ENCODE measurements at places on chromosomes 5 and 9.

DNA sequence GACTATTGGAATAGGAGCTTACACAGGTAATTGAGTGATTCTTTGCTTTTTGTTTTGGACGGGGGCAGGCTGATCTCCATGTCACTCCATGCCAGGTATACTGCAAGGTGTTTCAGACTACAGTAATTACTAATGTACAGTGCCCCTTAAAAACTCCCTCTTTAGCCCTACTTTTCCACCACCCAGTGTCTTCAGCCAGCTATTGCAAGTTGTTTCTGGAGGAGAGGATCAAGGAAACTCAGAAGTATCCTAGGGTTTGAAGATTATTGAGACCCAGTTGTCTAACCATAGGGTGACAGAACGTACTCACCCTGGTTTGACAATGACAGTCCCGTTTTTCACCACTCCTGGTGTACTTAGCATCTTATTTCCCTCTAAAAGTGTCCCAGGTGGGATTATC, 13.4 kb downstream of the CFAP95 start:
- no peak for DNase-seq

DNA sequence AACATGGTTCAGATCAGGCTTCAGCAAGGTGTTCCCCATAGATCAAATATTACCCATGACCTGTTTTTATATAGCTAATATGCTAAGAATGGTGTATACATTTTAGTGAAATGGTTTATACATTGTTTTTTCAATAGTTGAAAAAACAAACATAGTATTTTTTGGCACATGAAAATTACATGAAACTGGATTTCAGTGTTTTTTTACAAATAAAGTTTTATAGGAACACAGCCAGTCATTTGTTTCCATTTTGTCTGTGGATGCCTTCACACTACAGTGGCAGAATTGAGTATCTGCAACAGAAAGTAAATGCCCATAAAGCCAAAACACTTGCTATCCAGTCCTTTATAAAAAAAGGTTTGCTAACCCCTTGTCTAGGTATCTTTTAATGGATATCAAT, 134.5 kb upstream of the TNFAIP8 start:
- no peak for DNase-seq

GRCh38 chr9:13555516-13555915, 276.0 kb upstream of the MPDZ start:
- DNase-seq, result no peak

DNA sequence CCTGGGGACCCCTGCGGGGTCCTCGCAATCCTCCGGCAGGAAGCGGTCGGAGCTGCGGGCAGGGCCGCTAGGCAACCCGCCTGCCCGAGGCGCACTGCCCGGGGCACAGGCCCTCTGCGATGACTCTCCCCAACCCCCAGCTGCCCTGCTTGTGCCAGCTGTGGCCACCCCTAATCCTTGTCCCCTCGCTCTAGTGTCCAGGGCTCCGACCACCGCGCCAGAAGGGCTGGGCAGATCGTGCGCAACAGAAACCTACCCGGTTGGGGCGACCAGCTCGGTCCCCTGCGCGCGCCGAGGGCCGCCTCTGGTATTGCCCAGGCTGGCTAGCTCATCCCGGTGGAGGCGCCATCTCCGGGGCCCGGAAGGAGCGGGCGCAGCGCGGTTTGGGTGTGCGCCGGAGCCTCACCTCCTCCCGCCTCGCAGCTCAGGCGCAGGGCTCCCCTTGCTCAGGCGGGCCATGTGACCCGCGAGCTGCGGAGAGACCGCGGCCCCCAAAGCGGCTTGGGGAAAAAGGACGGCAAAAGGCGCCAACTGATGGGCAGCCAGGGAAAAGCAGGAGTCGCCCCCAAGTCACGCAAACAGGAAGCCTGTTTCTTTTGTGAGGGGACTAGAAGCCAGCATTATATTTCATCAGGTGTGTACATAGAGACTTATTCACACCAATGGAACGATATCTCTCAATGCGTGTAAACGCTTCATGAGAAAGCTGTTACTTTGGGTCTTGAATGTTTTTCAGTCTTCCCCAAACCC, 46.8 kb upstream of the RNF20 start:
- DNase-seq, result peak; percentile 80

- DNase-seq, result no peak
Measured at GRCh38 chr9:90813523-90813922, 11.9 kb downstream of the SYK start.

DNA sequence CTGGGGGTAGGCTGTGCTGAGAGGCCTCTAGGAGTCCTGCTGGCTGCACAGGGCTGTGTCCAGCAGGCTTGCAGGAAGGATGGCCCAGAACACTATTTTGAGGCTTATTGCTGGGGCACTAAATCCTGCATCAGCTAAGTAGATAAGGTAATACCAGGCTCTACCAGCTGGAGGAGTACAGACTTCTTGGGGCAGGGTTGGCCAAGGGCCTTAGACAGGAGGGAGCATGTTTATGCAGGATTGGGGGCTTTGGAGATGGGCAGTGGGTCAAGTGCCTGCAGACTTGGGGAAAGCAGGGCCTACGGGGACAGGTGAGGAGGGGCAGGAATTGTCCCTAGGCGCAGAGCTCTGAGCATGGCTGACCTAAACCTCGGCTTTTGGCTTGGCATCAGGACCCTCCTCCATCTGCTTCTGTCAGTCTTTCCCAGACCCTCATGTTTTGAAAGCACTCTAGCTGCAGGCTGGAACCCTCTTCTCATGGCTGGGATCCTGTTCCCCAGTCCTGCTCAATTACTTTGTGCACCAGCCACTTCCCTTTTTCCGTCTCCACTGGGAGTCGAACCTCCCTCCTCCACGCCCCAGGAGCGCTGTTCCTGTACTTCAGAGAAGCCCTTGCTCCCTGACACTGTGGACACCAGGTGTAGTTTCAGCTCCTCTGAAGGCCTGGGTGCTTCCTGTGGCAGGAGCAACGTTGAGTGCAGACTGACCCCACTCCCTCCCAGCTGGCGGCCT, 61.0 kb upstream of the SPTLC1 start:
- no peak for DNase-seq

- DNase-seq, result no peak
Measured at GRCh38 chr5:42520203-42520602, 97.0 kb downstream of the GHR start.

GRCh38 chr5:61918611-61919010, 387.4 kb upstream of the KIF2A start:
- DNase-seq, result no peak

DNA sequence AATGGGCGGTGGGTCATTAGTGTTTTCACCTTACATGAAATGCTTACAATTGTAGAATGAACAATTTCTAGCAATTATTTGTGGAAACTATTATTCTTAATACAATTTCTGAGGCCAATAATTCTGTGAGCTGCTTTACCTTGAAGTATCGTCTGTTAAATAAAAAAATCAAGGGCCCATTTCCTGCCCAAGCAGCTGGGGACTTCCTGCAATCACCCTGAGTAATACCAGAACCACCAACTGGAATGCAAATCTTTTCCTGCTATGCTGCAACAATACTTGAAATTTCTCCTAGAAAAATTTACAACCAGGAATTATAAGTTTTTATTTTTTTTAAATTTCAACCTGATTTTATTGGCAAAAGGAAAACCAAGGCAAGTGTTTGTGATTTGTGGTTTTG, 52.6 kb downstream of the ADAMTS16 start:
- no peak for DNase-seq

- no peak for DNase-seq
Measured at GRCh38 chr9:98380065-98380681, 124.7 kb upstream of the TBC1D2 start.

DNA sequence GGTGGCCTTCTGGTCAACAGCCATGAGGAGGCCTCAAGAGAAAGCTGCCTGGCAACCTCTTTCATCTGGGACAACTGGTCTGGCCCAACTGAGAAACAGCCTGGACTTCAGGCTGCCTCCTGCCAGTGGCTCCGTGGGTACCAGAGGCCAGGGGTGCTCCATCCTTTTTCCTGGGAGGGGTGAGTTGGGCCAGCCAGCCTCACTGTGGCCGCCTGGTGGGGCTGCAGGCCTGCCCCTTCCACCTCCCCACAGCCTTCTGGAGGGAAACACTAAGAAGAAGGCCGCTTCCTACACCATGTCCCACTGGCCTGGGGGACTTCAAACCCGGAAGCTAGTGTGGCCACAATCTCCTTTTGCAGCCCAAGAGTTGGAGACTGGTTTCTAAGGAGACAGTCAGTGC, 13.8 kb upstream of the NKD2 start:
- DNase-seq, result no peak

All from hypothalamus (tissue), 51 donors.